ENCODE measurements at places on chromosomes 1 and 21.
A peak's percentile ranks its signal among the peaks of the same experiment; 100 is the strongest.

DNA sequence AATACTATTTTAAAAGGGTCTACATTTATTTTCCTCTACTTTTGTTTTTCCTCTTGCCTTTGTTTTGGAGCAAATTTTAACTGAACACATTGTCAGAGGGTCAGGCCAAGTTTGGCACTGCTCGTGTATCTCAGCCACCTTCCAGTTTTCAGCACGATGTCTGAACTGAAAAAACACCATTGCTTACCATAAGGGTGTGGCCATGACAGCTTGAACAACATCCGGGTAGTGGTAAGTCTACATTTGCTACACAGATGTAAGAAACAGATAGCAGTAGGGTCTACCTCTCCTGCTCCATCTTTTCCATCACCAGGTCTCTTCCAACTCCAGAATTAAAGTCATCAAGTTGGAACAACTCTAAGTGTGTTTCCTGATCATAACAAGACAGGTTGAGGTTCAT lies 4.2 kb downstream of the HIVEP3 start:
- no peak for DNase-seq

DNA sequence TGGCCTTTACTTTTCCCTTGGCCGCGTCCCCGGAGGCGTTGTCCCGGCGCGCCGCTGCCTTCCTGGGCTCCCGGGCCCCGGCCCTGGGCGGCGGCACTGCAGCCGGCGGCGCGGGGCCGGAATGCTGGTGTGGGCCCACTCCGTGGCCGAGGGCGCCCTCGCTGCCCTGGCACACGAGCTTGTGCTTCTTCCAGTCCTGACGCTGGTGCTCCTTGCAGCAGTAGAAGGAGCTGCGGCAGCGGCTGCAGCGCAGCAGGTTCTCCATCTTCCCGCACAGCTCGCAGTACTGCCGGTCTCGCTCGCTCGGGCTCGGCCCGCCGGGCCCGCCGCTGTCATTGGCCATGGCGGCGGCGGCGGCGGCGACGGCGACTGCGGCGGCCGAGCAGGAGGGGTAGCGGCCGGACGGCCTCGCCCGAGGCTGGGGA lies 529 bp downstream of the EGLN1 start:
- DNase-seq, result peak; percentile 15

DNA sequence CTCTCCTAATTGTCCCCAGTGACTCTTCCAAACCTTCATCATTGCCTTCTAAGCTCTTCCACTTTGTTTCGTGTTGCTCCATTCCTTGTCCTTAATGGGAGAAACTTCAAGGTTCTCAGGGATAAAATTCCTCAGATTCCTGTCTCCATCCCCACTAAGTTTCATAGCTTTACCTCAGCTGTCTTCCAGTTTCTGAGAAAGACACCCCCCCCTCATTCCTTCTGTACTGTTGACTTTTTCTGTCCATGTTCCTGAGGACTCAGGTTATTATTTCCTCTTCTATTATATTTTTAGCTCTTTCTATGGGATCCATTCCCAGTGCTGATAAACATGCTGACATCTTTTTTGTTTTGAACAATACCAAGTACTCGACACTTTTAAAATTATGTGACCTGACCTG lies 215.3 kb upstream of the PTGFR start:
- no peak for DNase-seq

GRCh38 chr1:93707956-93708355 lies 26.3 kb upstream of the BCAR3 start:
- no peak for DNase-seq

- no peak for DNase-seq
Observed at GRCh38 chr1:203091761-203092330, 6.0 kb upstream of the MYOG start.

- DNase-seq, result no peak
Observed at GRCh38 chr1:1939296-1940122, 20.4 kb upstream of the TMEM52 start.

DNA sequence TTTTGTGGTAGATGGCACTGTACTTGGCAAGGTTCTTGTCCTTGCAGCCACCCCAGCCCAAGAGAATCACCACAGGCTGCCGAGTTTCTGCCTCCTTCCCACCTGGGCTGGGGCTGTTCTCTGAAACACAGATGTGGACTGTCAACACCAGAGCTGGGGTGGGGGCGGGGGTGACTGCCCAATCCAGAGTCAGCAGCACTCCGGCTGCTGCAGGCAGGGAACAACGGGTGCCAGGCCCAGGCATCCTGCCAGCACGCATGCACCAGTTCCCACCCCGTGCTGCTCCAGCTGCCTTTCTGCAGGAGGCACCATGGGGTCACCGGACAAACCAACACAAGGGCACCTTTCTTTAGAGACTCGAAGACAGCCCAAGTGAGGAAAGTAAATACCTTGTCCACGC lies 14.1 kb downstream of the TMEM53 start:
- DNase-seq, result no peak

GRCh38 chr1:92784021-92784638 lies 778 bp downstream of the EVI5 start:
- no peak for DNase-seq

- DNase-seq, result no peak
Observed at GRCh38 chr1:32666901-32667566, 16.0 kb downstream of the RBBP4 start.

GRCh38 chr1:230509281-230509977 lies 83.3 kb upstream of the PGBD5 start:
- DNase-seq, result no peak

DNA sequence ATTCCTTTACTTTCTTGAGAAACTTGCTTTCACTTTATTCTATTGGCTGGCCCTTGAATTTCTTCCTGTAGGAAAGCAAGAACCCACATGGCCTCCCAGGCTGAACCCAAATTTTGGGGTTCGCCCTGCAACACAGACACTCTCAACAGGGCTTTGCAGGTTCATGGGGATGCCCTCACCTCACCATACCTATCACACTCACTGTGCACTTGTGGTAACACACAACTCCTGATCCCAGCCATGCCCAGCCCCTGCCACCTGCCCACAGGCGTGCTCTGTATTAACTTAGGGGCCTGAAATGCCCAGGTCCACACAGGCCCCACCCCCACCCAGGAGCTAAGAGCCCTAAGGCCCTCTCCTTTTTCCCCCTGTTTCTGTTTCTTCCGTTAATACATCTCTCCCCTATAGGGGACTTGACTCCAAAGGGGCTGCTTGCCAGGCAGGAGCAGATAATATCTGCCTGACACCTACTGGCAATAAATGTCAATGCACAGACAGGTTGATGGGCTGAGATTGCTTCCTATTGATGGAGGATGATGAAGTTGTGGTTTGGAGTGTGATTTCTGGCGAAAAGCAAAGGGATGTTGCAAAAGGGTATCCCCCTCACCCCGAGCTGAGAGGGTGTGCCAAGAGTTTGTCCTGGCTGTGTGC lies 171.5 kb downstream of the AJAP1 start:
- no peak for DNase-seq

DNA sequence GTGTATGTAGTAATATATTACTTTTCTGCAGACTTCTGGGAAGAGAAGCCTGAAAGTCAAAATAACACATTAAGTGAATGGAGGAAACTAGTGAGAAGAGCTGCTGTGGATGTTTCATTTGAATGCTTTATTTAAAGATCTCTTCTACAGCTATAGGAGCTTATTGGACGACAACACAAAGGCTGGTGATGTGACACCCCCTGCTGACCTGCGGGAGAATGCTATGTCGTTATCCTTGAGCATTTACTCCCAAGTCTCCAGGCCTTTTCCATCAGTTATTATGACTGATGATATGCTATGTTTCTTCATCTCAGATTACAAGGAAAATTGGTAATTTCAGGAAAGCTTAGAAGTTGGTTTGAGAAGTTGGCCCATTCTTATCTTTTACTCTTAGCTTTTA lies 22.3 kb upstream of the PLA2G4A start:
- no peak for DNase-seq

DNA sequence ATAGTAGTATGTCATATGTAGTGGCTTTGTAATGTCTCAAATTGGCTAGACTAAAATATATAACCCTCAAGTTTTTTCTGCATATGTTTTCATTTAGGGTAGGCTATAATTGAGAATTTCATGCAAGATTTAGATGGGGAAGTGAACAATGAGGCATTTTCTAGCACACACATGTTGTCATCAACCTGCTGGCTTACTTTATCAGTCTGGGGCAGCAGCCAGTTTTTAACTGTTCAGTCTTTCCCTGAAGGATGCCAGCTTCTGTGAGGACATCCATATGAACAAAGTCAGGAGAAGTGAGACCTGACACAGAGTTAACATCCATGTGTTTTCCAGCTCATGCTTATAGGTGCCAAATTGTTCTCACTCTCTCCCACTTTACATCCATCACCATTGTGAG lies 74.7 kb upstream of the OLFM3 start:
- DNase-seq, result no peak

GRCh38 chr1:54600947-54601721 lies 22.2 kb downstream of the FAM151A start:
- no peak for DNase-seq

DNA sequence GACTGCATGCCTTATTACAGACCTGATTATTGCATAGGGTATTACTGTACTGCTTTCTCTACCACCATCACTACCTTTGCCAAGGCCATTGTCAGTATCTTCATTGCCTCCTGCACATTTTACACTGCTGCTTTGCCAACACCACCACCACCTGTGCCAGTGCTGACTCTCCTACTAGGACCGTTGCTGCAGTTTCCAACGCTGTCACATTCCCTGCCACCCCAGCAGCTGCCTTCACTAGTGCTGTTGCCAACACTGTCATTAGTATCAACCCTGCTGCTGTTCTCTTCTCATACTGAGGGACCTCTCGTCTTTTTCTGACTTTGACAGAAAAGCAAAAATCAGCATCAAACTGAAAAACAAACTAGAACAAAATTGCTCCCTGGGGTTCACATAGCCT lies 394.9 kb upstream of the B3GALT2 start:
- no peak for DNase-seq

- no peak for DNase-seq
Observed at GRCh38 chr1:210757677-210758076, 376.3 kb downstream of the KCNH1 start.

DNA sequence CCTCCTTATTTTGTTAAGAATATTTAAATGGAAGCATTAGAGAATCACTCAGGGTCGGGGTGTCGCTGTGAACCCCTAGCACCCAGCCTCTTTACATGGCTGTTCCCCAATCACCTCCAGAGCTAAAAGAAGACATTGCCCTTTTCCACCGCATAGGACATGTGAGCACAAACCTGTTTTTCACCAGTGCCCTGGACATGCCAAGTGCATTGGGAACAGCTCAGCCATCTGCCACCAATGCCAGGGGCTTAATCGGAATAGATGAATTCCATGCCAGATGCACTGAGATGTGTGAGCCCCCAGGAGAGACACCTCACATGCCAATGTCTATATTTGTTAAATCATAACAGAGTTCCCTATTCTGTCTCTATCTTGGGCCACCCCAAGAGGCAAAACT lies 33.3 kb downstream of the EIF2D start:
- no peak for DNase-seq
